ENCODE measurements at places on chromosomes 7 and 10.

DNA sequence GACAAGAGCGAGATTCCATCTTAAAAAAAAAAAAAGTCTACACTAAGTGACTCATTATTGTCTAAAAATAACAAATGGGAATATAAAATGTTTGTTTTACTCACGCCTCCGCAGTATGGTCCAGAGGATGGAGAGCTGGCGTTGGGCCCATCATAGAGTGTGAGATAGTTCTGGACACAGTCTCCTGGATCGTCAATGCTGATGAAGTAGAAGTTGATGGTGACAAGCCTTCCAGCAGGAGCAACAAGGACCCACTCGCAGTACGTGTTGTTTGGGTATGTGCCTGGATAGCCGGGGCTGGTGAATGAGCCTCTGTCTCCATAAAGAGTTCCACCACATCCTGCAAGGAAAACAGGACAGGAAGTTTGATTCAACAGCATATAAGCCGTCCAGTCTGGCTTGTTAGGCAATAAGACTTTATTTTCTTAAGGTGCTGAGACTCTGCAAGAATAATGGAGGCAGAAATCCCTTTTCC, 11.5 kb upstream of the RSU1 start:
- no peak for DNase-seq

DNA sequence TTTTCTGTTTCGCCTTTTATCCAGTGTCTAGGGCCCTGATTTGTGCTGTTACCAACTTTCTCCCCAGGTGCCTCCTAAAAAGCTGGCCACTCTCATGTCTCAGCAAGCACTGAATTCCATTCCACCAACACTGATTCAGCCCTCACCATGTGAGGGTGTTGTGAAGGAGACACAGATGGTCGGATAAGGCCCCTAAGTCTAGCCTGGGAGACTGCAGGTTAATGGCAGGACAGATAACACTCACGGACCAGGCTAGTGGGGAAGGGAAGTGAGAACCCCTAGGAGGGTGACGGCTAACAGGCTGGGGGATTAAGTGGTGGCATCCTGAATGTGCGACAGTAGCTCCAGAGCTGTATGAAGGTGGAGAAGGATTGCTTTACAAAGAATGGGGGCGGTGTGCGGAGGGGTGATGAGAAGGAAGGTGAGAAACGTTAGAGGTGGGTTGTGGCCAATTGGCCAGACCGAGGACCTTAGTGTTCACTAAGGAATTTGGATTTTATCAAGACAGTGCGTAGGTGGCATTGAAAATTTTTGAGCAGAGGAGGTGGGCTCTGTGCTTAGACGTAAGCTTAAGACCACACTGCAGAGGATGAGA, 3.8 kb upstream of the DUSP5 start:
- no peak for DNase-seq

DNA sequence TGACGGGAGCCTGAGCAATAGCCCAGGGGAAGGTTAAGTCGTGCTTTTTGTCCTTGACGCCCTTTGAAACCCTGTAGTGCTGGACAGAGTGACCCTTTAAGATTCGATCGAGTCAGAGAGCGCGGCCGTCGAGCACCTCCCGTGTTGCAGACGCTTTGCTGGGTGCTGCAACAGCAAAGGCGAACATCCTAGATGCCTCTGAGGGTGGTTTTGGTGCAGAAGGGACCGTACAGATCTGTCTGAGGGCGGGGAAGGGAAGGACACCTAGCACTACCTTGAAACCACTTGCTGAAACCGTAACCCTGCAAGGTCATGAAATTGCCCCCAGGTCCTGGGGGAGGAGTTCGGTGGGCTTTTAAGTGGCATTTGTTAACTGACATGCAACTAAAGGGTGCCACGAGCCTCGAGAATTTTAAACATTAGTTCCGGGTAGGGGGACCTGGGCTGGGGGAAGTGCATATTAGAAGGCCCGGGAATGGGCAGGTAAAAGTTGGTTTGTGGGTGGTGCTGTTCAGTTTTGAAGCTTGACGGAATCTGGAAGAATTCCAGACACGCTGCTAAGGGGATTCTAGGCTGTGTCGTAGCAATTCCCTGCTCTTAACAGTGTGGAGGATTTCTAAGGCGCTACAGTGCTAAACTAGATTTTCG, 786 bp downstream of the ATP5F1C start:
- no peak for DNase-seq

GRCh38 chr7:93008833-93009232, 108.9 kb downstream of the SAMD9 start:
- DNase-seq: no peak

- DNase-seq: no peak
These were observed 31.6 kb downstream of the SLC16A12 start for GRCh38 chr10:89503652-89504370.

DNA sequence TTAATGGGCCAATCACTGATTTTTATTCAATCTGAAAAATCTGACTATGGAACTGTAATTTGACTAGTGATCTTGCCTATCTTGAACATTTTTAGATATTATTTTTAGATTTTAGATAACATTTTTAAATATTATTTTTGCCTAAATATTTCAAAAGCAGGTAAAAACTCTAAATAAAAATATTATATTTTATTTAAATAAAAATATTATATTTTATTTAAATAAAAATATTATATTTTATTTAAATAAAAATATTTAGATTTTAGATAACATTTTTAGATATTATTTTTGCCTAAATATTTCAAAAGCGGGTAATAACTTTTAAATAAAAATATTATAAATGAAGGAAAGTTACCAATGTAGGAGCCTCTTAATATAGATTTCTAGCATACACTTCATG, 187.8 kb downstream of the PHF14 start:
- no peak for DNase-seq

GRCh38 chr7:121562259-121562658, 166.2 kb upstream of the FAM3C start:
- no peak for DNase-seq

GRCh38 chr10:50577681-50578350, 45.9 kb downstream of the SGMS1 start:
- DNase-seq: no peak

DNA sequence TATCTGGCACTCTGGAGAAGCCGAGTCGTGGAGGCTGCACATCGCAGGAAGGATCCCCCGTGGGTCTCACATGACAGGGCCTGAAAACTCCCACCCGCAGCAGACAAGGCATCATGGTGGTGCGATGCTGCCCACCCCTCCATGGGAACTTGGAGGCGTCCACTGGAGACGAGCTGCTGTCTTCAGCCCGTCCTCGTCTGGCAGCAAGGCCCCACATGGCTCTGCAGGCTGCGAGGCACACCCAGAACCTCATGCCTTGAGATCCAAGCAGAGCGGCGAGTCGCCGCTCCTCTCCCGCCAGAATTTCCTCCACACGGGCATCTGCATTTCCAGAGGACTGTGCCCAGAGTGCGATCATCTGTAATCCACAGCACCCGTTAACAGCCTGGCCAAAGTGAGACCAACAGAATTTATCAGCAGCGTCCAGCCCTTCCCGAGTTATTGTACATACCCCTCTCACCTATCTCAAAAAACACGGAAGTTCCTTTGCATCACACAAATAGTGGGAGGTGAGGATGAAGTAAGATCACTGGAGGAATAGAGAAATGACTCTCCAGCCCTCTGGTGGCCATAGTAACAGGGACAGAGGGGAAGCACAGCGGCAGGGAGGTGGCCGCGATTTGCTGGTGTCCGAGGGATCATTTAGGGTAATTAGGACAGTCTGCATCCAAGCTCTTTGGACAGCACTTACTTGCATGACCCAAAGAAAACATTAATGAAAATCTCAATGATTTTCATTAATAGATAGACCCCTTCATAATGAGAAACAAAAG, 292.4 kb downstream of the USP6NL start:
- DNase-seq: no peak

- DNase-seq: no peak
These were observed 110.1 kb downstream of the CDK14 start for GRCh38 chr7:90706072-90706716.

DNA sequence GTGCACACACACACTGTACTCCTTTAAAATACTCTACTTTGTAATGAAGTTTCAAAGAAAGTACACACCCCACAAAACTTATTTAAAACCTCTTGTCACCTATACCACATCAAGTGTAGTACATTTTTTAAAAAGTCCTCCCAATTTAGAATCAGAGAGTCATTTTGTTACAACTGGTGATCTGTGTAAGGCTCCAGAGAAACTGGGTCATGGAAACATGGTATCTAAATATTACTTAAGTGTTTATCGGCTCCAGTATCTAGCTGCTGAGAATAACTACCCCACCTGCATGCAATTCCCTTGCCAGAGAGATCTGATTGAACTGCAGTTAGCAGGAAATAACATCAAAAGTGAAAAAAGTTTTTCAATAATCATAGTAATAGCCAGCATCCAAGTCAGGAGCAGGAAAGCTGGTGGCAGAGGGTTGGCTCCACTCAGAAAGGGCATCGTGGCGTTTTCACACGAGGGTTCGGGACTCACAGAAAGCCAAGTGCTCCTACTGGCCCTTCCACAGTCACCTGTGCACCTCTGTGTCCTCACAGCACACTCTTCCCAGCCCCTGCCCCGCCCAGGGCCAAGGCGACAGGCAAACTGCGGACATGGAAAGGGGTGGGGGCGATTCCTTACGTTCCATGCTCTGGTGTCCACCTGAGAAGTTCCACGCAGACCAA, 6.5 kb downstream of the RGS10 start:
- DNase-seq: no peak

DNA sequence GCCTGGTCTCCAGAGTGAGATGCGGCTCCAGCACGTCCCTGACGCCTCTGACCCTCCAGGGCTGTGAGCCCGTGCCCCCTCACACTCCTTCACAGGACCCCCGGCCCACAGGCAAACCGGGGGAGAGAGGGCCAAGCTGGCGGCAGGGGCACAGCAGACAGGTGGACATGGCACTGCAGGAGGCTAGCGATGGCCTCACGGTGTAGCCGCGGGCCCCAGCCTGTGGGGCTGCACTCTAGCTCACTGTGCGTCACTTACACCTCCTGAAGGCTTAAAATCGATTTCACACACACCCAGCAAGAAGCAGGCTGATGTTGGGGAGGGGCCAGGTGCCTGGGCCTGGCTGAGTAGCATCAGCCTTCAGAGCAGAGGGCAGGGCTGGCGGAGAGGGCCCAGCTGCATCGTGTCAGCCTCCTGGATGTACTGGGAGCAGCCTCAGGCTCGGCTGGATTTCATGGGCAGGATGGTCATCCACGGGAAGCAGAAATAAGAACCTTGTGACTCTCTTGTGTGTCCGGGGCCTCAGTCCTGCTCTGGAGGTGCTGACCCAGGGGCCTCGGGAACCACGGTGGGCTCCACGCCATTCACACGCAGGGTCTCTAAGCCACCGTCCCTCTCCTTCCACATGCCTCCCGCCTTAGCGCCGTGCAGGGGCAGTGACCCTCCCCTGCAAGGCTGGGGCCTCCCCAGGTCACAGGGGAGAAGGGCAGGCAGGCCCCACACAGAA, 19.4 kb upstream of the KNDC1 start:
- no peak for DNase-seq

GRCh38 chr7:130741331-130741995, 7.5 kb upstream of the KLF14 start:
- DNase-seq: no peak

DNA sequence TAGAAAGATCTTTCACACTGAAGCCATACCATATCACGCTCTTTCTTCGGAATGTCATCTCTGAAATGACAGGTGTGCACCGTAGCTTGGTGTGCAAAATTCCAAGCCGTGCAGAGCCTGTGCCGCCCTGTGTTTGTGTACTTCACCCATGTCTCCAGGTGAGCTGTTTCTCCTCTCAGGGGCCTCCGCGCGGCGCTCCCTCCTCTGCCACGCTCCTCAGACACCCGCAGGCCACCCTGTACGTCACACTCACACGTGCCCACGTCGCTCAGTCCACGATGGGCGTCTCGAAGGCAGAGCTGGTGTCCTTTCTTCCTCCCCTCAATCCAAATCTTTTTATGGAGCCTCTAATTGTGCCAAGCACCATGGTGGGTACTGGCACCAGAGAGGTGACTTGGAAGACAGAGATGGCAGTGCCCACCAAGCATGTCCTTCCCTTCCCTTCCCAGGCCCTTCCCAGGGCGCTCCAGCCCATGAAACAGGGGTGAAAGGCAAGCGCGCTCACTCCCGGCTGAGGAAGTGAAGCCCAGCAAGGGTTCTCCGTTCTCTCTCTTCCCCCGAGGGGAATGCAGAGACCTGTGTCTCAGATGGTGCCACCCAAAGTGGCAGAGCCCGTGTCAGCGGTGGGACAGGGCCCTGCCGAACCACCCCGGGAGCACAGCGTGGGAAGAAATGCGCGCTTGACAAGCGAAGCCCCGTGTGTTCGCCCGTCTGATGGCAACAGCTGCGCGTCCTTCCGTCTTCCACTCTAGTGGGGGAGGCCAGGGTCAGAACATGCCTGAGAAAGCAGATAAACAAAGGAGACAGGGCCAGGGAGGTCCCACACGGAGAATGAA, 292.5 kb upstream of the SHH start:
- no peak for DNase-seq

DNA sequence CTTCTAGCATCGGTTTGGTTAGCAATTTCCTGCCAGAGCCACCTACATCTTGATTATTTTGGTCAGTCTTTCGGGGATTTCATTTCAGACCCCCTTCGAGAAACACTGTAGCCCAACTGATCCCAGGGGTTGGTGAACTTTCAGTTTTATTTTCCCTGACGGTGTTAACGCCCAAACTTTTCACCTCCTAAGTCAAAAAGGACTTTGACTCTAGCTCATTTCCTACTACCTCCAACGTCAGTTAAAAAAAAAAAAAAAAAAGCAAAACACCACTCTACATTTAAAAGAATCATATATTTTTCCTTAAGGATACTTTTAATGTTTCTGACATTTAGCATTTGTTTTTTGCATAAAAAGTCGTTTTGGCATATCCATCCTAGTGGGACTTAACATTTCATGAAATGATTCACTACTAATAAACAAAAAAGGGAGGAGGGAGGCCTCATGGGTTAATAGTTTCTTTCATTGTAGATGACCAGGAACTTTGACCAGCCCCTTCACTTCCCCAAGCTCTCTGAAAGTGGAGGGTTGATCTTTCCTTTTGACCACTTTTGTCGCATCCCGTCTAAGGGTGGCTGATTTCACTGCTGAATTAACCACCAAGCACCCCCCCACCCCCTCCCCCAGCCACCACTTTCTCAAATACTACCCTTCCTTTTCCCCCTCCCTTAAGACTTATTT, 764 bp upstream of the TCF7L2 start:
- DNase-seq: no peak

DNA sequence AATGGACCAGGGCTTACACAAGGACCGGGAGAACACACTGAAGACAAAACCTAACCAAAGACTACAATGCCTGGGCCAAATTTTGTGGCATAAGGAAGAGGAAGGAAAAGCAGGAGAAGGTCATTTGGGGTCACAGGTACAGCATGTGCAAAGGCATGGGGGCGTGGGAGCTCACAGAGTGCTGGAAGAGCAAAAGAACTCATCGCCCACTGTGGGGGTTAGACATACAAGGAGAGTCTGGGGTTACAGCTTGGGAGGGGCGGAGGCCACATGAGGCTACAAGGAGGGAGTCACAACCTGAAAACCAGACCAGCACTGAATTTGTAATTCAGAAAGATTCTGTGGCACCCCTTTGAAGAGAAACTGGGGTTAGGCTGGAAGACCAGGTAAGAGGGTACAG, 9.7 kb downstream of the PUS7 start:
- no peak for DNase-seq

DNA sequence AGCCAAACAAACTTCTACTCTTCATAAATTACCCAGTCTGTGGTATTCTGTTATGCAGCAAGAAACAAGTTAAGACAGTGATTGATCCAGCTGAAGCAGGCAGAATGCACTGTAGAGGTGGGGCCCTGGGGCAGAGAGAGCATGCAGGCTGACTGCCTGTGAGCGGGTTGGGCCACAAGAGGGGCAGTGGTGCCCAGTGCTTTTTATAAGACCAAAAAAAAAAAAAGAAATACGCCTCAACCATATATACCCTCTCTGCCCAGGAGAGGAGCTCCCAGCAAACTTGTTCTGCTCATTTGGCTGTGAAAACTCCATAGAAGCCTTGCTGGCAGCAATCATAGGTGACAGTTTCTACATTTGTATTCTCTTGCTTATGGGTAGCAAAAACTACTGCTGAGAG, 104.7 kb downstream of the SORBS1 start:
- DNase-seq: no peak

Measured in stimulated activated CD4-positive, alpha-beta T cell treated with anti-CD3 and anti-CD28 coated beads, Interleukin-12 subunit alpha, Interleukin-12 subunit beta, amount 100 ng/mL, for 4 hours (primary cell).